Globus pallidus (tissue), 1 donor: ENCODE measurements at places on chromosomes 12 and 14.
A peak's percentile ranks its signal among the peaks of the same experiment; 100 is the strongest.

DNA sequence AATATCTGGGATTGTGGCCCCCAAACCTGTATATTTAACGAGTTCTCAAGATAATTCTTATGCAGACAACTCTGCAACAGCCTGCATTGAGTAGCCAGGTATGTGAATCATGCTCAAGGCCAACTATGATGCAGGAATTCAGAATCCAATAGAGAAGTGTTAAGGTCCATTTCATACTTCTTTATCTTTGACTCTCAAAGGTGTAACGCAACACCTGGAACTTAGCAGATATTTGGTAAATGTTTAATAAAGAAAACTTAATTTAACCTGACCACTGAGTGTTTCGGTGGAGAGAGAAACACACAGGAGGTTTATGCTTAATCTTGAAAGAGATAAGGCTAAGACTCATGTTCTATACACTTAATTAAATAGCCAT, 156.5 kb upstream of the PLEKHG7 start:
- DNase-seq, result no peak

GRCh38 chr12:93089805-93090569, 160.9 kb upstream of the EEA1 start:
- DNase-seq, result no peak

GRCh38 chr12:39532448-39532847, 87.2 kb downstream of the ABCD2 start:
- DNase-seq, result no peak

GRCh38 chr12:71392521-71393145, 47.0 kb upstream of the LGR5 start:
- DNase-seq, result peak; percentile 57

DNA sequence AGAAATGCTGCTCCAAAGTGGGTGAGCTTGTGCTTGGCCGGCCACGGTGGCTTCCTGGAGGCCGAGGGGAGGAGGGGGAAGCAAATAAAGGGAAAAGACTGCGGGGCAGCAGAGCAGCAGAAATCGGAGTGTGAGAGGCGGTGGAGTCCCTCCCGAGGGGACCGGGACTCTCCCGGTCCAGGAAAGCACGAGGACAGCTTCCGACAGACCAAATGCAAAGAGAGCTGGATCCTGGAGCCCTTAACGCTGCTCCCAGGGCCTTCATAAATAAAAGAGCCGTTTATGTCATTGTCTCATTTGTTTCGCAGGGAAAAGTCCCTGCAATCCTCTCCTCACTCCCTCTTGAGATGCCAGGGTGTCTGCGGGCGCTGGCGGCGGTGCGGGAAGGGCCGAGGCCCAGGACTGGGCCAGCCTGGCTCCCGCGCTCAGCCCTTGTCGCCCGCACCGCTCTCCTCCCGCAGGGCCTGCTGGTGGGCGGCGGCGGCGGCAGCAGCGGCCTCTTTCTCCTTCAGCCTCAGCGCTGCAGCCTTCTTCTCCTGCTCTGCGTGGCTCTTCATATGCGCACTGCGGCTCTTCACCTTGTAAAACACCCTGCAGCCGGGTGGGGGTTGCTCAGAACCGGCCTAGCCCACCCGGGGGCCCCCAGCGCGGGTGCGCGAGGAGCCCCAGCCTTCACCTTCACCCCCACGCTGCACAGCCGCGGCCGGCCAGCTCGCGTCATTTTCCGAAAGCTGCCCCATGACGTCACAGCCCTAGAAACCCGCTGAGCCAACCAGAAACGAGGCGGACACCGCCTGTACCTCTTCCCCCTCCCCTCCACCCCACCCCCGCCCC, 4.5 kb upstream of the PNMA1 start:
- DNase-seq, result no peak

DNA sequence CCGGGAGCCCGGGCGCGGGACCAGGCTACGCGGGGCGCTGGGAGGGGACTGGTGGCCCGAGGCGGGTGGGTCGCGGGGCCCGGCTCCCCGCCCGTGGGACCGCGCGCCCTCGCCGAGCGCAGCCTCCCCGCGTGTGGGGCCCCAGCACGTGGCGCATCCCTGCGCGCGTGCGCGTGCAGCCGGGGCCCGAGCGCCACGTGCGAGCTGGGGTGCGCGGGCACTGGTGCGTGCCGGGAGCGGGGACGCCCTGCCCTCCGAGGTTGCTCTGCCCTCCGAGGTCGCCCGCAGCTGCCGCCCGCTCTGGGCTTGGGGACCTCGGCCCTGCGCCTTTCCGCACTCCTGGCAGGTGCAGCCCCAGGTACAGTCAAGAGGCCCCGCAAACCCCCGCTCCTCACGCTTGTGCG, 365 bp upstream of the CCDC88C start:
- no peak for DNase-seq

GRCh38 chr12:176321-177181, 37.4 kb downstream of the SLC6A12 start:
- no peak for DNase-seq

DNA sequence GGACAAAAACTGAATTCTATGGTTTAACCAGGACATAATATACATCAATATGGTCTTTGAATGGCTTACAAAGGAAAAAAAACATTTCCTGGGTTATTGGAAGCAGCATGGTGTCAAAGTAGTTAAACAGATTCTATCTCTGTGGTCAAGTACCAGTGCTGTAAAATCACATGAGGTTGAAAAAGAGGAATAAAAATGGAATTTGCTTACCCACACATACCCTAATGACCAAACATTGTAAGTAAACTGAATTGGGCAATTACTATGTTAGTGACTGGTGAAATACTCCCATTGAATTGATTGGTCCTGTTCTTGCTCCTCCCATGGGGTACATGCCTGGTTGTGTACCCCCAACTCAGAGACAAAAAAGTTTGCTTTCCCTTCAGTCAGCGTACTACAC, 19.6 kb downstream of the IFNG start:
- DNase-seq, result no peak

DNA sequence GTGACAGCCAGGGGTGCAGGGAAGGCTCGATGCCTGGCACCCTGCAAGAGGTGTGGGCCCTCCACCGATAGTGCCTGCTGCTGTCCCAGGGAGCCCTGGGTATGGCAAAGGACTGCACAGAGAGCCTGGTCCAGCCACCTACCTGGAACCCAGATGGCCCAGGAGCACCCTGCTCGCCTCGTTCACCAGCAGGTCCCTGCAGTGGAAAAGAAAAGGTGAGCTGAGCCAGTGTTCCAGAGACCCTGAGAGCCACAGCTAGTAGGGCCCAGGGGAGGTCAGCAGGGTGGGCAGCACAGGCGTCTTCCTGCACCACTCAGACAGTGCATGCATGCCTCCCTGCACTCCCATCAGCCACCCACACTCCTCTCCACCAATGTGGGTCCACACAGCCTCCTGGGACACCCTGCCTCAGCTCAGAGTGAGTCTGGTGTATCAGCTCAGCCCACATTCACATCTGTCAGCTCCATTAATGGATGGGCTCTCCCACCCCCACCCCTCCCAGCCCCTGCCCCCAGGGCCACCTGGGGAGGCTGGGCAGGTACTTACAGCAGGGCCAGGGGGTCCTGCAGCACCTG, 20.2 kb downstream of the TMEM106C start:
- no peak for DNase-seq

DNA sequence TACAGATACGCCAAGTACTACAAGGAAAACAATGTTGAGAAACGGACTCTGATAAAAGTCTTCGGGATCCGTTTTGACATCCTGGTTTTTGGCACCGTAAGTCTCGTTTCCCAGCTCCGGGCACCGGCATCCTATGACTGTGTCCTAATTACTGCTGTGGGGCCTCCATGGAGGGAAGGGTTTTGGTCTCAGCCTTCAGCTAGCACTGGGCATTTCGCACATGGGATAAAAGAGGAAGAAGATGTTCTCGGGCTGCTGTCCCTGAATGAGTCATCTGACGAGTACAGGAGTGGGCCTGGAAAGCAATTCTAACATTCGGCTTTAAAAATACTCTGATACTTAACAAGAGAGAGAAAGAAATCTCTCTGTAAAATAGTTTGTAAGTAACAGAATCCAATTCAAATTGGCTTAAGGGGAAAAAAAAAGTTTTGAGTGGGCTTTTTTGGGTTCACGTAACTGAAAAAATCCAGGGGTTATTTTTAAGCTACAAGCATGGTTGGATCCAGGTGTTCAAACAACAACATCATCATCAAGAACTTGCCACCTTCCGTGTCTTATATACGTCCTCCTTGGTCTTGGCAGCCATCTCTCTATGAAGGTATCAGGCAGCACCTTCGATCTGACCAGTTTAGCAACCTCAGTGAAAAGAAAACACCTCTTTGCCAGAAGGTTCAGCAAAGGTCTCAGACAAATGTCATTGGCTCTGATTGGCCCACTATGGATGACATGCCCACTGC, 34.4 kb upstream of the P2RX4 start:
- DNase-seq, result peak; percentile 46

GRCh38 chr12:92146497-92147224, 1.0 kb upstream of the BTG1 start:
- no peak for DNase-seq

- DNase-seq, result no peak
Measured at GRCh38 chr14:50389668-50390441, 6.8 kb downstream of the CDKL1 start.

DNA sequence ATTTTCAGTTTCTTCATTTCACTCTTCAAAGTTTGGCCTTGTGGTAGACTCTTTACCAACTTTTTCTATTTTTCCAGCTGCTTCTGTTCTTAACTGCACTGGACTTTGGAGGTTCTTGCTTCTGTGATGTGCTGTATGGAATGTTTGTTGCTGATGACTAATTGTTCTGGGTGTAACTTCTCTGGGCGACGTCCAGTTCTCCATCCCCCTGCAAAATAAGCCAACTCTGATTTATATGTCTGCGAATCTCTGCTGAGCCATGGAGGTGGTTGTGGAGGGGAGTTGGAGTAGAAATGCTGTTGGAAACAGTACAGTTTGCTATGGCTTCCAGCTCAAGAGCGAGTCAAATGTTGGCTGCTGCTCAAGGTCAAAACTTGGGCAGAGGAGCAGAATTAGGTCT, 113.9 kb upstream of the DYRK2 start:
- DNase-seq, result no peak

GRCh38 chr12:101935890-101936746, 58.7 kb downstream of the DRAM1 start:
- no peak for DNase-seq

GRCh38 chr14:61186341-61187195, 94.6 kb downstream of the TMEM30B start:
- DNase-seq, result no peak

- DNase-seq, result no peak
Measured at GRCh38 chr14:59537476-59537875, 39.1 kb downstream of the CCDC175 start.

- DNase-seq, result no peak
Measured at GRCh38 chr14:104513641-104514046, 65.9 kb upstream of the C14orf180 start.

DNA sequence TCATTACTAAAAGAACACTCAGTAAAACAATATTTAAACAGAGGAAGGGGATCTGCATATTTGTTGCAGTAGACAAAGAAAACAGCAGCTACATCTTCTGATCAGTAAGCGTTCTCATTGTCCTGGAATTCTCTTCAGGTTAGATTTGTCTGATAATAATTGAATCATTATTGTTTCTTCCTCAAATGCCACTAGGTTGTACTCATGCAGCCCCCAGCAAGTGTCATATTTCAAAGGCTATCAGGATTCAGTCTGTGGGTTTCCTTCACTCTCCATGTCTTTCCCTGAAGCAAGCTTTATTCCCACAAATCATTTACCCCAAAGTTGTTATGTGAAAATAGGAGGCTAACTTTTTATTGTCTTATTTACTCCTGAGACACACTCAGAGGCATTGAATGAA, 14.7 kb downstream of the PIK3C2G start:
- DNase-seq, result no peak
